Tibial nerve (tissue), 4 donors: ENCODE measurements at places on chromosomes 7 and 10.

- DNase-seq = no peak
- H3K27ac ChIP-seq = no peak overlapping the region
- H3K4me1 ChIP-seq = peaks cover 4% of the 10 kb centered on the region
- H3K27me3 ChIP-seq = no peaks in the 10 kb centered on the region
- H3K4me3 ChIP-seq = no peak overlapping the region
Measured at GRCh38 chr7:34728156-34728555, 70.1 kb downstream of the NPSR1 start.

GRCh38 chr7:155009570-155010157 is 6.7 kb upstream of the PAXIP1 start:
- H3K27me3 ChIP-seq = no peaks in the 10 kb centered on the region
- H3K4me1 ChIP-seq = peaks cover 3% of the 10 kb centered on the region
- H3K27ac ChIP-seq = no peak overlapping the region
- no peak for DNase-seq
- H3K36me3 ChIP-seq = peaks cover 9% of the 10 kb centered on the region
- H3K4me3 ChIP-seq = no peak overlapping the region

DNA sequence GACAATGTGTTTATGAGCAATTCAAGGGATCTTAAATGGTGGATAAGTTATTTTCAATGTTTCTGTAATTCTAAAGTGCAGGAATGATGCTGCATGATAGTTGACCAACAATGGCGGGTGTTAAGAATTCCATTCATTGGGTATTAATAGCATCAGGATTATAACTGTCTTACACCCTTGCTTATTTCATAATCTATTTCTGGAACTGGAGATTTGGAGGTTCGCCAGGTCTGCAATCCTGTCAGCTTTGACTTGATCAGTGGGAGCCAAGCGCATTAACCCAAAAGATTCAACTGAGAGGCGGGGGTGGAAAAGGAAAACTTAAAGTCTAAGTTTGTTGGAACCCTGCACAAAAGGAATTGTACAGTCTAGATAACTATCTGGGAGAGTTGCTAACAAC is 114.9 kb upstream of the ZEB1 start:
- H3K36me3 ChIP-seq = no peaks in the 10 kb centered on the region
- no peak for DNase-seq
- no peak overlapping the region for H3K4me3 ChIP-seq
- no peaks in the 10 kb centered on the region for H3K4me1 ChIP-seq
- no peaks in the 10 kb centered on the region for H3K27me3 ChIP-seq

DNA sequence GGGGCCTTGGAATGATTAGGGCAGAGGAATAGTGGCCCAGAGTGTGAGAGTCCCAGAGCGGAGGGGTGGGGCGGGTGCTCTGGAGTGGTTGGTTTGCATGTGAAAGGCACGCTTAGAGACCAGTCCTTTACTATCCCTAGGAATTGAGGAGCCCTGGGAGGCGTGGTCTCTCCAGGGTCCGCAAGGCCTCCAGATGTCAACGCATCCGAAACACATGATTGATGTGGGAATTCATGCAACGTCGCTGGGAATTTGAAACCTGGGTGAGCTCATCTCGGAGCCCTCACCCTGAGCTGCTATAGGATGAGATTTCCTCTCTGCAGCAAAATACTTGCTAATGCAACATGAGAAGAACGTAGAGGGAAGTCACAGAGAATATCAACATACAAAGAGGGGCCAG is 51.2 kb downstream of the NPTX2 start:
- H3K4me1 ChIP-seq = no peaks in the 10 kb centered on the region
- H3K27ac ChIP-seq = no peak overlapping the region
- no peak for DNase-seq
- no peaks in the 10 kb centered on the region for H3K27me3 ChIP-seq
- no peak overlapping the region for H3K4me3 ChIP-seq

DNA sequence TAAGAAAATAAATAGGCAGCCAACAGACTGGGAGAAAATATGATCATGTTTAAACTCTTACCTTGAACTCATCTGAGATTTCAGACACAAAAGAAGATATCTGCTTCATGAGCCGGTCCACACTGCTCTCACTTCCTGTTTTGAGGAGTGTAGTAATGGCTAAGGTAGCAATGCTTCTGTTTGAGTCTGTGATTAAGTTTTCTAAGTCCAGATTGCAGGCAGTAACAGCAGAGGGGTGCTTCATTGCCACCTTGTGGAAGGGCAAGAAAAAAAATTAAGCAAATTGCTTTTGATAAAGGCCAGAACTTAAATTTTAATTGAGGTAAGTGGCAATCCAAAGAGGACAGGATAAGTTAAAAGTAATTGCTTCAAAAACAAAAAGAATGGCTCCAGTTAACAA is 69.1 kb downstream of the MEST start:
- H3K27ac ChIP-seq = no peak overlapping the region
- H3K4me1 ChIP-seq = no peaks in the 10 kb centered on the region
- peaks cover 60% of the 10 kb centered on the region for H3K36me3 ChIP-seq
- no peak overlapping the region for H3K4me3 ChIP-seq
- DNase-seq = no peak

- no peak overlapping the region for H3K4me3 ChIP-seq
- H3K27me3 ChIP-seq = no peaks in the 10 kb centered on the region
- DNase-seq = no peak
- H3K4me1 ChIP-seq = peaks cover 29% of the 10 kb centered on the region
- no peaks in the 10 kb centered on the region for H3K36me3 ChIP-seq
Measured at GRCh38 chr10:1185911-1186682, 129.9 kb downstream of the WDR37 start.

DNA sequence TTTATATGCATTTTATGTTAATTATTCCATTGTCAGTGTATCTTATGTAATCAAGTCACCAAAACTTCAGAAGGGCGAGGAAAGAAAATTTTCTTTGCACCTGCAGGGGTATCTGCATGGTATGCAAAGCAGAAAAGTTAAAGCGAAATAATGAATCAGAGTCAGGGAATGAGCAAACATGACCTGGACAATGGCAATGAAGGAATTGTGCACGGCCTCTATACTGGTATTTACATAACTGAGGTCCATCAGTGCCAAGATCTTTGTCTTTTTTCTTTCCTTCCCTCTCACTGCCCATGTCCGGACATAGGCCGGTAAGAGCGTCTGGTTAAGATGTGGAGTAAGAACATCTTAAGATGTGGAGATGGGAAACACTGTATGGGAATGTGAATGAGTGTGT is 14.4 kb upstream of the AKR1C3 start:
- no peaks in the 10 kb centered on the region for H3K36me3 ChIP-seq
- H3K27me3 ChIP-seq = no peaks in the 10 kb centered on the region
- DNase-seq = no peak
- no peaks in the 10 kb centered on the region for H3K4me1 ChIP-seq

- no peaks in the 10 kb centered on the region for H3K36me3 ChIP-seq
- no peak overlapping the region for H3K4me3 ChIP-seq
Measured at GRCh38 chr10:14583967-14584366, 190.7 kb downstream of the FAM107B start.

DNA sequence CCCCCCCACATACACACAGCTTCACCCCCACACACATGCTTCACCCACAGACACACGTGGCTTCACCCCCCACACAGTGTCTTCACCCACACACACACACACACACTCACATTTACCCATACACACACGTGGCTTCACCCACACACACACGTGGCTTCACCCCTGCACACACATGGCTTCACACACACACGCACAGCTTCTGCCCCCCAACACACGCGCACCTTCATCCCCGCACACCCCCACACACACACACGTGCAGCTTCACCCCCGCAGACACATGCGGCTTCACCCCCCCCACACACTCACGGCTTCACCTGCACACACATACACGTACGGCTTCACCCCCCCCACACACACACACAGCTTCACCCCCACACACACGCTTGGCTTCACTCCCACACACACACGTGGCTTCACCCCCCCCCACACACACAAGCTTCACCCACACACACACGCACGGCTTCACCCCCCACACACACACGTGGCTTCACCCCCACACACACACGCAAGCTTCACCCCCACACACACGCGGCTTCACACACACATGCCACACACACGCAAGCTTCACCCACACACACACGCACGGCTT is 82.4 kb downstream of the NKX6-2 start:
- peaks cover 3% of the 10 kb centered on the region for H3K36me3 ChIP-seq
- H3K4me1 ChIP-seq = no peaks in the 10 kb centered on the region
- H3K27ac ChIP-seq = no peak overlapping the region

GRCh38 chr7:123820864-123821263 is 24.1 kb upstream of the HYAL4 start:
- H3K4me1 ChIP-seq = no peaks in the 10 kb centered on the region
- no peaks in the 10 kb centered on the region for H3K27me3 ChIP-seq
- H3K36me3 ChIP-seq = no peaks in the 10 kb centered on the region
- no peak overlapping the region for H3K4me3 ChIP-seq
- no peak for DNase-seq
- H3K27ac ChIP-seq = no peak overlapping the region

DNA sequence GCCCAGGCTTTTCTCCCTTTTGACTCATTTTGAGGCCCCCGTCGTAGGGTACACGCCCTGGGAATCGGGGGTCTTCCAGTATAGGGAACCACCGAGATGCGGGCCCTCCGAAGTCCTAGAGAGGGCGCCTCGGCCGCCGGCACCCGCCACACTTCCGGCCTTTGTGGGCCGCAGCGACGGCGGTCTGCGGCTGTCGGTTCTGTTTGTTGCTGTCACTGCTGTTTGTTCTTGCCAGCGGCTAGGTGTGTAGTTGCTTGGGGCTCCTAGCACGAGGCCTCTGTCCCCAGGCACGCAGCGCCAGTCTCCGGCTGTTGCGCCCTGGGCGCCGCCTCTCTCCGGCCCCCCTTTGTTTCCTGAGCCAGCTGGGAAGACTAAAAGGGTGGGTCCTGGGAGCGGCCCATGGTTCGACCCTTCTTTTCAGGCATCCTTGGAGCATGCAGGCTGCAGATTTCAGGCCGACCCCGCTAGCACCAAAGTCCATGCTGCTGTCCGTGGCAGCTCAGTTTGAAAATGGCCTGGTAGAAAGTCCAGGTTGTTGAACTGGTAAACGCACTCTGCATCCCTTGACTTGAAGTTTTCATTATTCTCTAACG is 17.8 kb upstream of the ZKSCAN1 start:
- H3K4me3 ChIP-seq = peak overlapping the region; percentile 27
- H3K4me1 ChIP-seq = no peaks in the 10 kb centered on the region
- no peak for DNase-seq
- no peaks in the 10 kb centered on the region for H3K36me3 ChIP-seq

DNA sequence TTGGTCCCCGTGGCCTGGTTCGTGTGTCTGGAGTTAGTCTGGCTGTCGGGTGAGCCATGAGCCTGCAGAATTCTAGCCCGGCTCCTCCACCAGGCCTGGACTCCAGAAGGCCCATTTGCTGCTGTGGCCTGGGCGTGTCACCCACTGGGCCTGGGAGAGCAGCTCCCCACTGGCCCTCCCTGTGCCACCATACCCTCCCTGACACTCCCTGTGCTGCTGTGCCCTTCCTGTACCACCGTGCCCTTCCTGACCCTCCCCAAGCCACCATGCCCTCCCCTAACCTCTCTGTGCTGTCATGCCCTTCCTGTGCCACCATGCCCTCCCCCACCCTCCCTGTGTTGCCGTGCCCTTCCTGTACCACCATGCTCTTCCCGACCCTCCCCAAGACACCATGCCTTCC is 39.1 kb upstream of the DIP2C start:
- no peak for DNase-seq
- H3K36me3 ChIP-seq = no peaks in the 10 kb centered on the region
- H3K4me3 ChIP-seq = no peak overlapping the region
- no peaks in the 10 kb centered on the region for H3K4me1 ChIP-seq
- H3K27ac ChIP-seq = no peak overlapping the region

GRCh38 chr10:74320026-74320425 is 169.0 kb downstream of the ADK start:
- peaks cover 4% of the 10 kb centered on the region for H3K4me1 ChIP-seq
- H3K4me3 ChIP-seq = no peak overlapping the region
- DNase-seq = no peak
- no peaks in the 10 kb centered on the region for H3K27me3 ChIP-seq
- H3K27ac ChIP-seq = no peak overlapping the region
